Daoy (cell line): ENCODE measurements at places on chromosomes 6 and 20. TPM values are rescaled to one million over a fixed set of nuclear protein-coding genes. Genes with fewer than 3 reads are reported as not detected.

- DNase-seq: no peak
These were observed 36.4 kb upstream of the RNF144B start for GRCh38 chr6:18350712-18351111.

GRCh38 chr20:44066645-44067606, 120.1 kb downstream of the JPH2 start:
- DNase-seq: no peak

DNA sequence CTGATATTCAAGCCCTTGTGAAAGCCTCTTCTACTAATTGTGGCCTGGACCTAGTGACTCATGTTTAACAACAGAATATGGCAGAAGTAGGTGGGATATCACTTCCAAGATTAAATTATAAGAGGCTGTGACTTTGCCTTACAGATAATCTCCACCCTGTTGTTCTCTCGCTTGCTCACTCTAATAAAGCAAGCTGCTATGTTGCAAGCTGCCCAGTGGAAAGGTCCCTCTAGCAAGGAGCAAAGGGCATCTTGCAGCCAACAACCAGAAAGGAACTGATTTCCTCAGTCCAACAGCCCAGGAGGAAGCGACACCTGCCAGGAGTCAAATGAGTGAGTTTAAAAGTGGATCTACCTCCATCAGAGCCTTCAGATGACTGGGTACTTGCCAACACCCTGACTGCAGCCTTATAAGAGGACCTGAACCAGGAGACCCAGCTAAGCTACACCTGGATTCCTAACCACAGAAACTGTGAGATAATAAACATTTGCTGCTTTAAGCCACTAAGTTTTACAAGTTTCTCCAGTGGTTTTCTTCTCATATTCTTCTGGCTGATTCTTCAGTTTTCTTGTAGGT, 112.6 kb downstream of the FRK start:
- no peak for DNase-seq

- DNase-seq: peak; percentile 92
These were observed 80.1 kb upstream of the NXT1 start for GRCh38 chr20:23270382-23270911.

DNA sequence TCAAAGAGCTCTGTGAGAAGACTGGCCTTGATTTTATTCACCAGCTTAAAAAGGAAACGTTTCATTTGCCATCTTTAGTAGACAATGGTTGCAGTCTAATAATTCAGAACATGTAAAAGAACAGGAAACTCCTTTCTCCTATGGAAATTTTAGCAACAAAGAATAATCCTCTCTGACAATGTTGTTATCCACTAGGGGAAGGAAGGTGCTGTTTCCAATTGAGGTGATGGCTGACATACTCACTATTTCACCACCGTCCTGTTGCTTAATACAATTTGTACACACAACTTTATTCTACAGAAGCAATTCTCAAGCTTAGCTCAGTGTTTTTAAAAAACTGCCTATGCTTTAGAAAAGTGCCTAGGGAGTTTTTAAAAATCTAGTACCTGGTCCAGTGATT, 192.7 kb downstream of the ARHGAP18 start:
- no peak for DNase-seq

GRCh38 chr20:21713901-21714296, 8.4 kb downstream of the PAX1 start:
- no peak for DNase-seq

- DNase-seq: no peak
These were observed 588.3 kb downstream of the CD109 start for GRCh38 chr6:74284284-74284683.

DNA sequence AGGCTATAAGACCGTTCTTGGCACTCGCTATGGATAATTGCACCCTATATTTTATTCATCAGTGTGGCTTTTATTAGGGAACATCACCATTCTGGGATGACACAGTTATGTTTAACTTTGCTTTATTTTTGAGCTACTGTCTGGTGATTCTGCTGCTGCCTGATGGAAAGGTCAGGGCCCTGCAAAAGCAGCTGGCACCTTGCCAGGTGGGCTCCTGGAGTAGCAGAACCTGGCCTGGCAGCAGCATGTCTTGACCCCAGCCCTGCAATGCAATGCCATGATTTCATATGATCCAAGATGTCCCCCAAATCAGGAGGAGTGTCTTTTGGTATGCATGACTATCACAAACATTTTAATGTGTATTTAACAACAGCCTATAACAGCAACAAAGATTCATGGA, 228.4 kb upstream of the RSPO3 start:
- DNase-seq: no peak

ZKSCAN3 gene
- total RNA-seq: 2.5 and 5.3 TPM in 2 replicates

DNA sequence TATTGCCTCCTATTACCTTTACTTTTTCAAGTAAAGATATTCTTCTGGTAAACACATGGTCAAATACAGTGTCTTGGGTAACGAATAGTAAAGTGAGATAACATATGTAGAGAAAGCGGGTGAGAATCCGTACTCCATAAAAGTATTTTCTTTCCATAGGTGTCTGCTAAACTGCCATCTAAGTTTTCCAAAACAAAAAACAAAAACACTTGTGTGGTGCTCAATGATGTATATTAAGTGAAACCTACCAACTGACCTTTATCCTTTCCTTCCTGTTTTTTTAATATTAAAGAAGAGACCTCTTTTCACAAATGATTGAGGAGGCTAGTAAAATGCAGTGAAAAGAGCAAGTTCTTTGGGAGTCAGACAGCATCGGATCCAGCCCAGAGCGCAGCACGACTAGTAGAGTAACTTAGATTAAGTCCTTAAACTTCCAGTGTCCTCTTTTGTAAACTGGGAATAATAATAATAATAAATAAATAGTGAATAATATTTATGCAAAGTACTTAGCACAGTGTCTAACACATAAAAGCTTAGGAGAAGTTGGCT, 437 bp upstream of the CDKAL1 start:
- no peak for DNase-seq

DNA sequence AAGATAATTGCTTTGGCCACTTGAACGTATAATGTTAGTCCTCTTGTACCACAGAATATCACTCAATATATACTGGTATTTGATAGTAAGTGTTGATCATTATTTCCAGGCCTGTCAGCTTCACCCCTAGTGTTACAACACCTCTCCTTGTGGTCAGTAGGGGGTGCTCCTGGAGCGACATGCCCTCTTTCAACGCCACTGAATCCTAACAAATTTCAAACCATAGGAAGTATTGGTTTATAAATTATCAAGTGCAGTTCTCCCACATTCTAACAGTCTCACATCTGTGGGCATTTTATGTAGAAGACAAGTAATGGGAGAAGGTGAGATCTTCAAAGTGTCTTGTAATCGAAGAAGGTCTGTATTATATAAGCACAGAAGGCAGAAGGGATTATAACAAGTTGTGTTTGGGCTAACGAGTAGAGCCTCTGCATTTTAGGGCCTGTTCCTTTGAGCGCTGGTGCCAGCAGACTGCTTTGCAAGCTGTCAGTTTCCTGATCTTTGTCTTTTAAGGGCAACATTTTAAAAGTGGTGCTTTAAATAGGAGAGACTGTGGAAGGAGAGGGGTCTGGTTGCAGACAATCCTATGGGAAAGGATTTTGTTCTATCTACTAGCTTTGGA, 57.1 kb upstream of the CEP162 start:
- DNase-seq: peak; percentile 17
